ENCODE measurements at places on chromosomes 7 and 10. TPM values are rescaled to one million over a fixed set of nuclear protein-coding genes. Genes with fewer than 3 reads are reported as not detected.

- DNase-seq: no peak
Measured at GRCh38 chr10:48982584-48982983, 42.9 kb upstream of the LRRC18 start.

Gene CLDN3
- total RNA-seq: not detected

DNA sequence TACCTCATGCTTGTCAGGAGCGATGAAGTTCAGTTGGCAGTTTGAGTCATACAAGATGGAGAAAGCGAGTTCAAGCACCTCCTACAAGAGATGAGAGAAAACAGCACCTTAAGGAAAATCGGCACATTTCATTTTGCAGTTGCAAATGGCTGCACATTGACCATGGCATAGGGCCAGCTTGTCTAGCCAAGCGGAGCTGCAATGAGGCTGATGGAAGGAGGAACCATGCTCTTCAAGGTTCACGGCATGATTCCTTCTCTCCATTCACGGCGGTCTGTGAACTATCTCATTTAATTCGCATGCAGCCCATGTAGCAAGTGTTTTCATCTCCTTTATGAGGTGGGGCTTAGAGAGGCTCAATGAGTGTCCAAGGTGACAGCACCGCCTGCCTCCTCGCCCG is 137.4 kb upstream of the AOAH start:
- no peak for DNase-seq

DNA sequence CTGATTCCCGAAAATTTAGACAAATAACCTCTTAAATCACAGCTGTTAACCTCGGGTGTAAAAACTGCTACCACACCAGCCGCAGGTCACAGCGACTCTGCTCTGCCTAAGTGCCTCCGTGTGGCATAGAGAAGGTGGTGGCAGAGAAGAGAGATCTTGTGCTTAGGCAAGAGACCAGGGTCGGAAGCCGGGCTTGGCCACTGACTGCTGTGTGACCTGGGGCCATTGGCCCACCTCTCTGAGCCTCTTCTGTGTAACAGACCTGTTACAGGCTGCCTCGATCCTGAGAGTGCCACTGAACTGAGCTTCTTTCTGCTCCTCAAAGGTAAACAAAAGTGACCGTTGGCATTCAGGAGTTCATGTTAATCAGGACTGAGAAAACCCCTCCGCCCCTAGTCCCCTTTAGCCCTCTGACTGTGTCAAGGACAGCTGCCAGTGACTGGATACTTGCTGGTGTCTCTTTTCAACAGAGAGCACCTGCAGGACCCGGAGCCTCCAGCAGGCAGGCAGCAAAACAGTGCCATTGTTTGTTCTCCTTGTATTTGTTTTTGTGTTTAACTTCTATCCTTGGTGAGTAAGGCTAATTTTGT is 36.5 kb downstream of the ZMIZ1 start:
- no peak for DNase-seq

DNA sequence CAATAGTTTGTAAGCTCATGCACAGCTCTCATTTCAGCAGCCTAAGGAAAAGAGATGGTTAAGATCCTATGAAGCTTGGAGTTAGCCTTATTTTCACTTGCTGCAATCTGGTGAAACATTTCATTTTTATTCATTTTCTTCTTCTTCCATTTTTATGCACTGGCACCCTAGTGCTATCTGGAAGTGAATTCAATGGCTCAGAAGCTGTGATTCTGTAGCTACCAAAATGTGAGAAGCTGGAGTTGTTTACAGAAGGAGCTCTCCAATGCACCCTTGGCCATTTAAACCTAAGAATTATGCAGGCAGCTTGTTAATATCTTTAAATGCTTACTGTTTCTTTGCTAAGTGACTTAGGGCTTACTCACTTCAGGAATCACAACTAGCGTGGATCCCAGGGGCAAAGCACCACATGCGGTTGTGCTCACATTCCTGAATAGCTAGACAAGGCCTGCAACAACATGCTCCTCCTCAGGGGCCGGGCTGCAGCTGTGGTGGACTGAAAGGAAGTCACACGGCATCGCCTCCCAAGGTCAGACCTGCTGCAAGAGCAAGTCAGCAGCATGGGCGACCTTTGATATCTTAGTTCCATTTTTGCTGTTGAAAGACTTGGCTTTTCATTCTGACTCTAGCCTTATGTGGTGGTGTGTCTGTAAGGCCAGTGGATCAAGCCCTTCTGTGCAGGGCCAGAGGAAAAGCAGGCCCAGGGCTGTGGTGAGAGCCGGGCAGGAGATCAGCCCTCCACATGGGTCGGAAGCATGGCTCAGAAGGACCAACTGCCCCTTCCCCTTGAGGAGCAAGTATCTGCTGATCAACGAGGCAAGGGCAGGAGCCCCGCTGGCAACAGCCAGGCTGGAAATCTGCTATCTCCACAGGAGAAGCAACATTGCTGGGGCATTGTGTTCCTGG is 91.9 kb upstream of the MBL2 start:
- no peak for DNase-seq
